Sigmoid colon (tissue), 7 donors: ENCODE measurements at places on chromosomes 7 and 10. TPM values are rescaled to one million over a fixed set of nuclear protein-coding genes. Genes with fewer than 3 reads are reported as not detected.
A peak's percentile ranks its signal among the peaks of the same experiment; 100 is the strongest.

- no peak for DNase-seq
- no peaks in the 10 kb centered on the region for H3K36me3 ChIP-seq
- no peak overlapping the region for H3K27ac ChIP-seq
- no peak overlapping the region for H3K4me3 ChIP-seq
- no peaks in the 10 kb centered on the region for H3K4me1 ChIP-seq
Measured at GRCh38 chr10:5364374-5364773, 392 bp upstream of the UCN3 start.

- DNase-seq, result no peak
- H3K27me3 ChIP-seq, result no peaks in the 10 kb centered on the region
- no peaks in the 10 kb centered on the region for H3K36me3 ChIP-seq
- H3K27ac ChIP-seq, result no peak overlapping the region
Measured at GRCh38 chr7:156898938-156899337, 6.0 kb upstream of the LMBR1 start.

- no peak overlapping the region for H3K4me3 ChIP-seq
- no peaks in the 10 kb centered on the region for H3K4me1 ChIP-seq
- no peaks in the 10 kb centered on the region for H3K27me3 ChIP-seq
- H3K27ac ChIP-seq, result no peak overlapping the region
- H3K36me3 ChIP-seq, result no peaks in the 10 kb centered on the region
Measured at GRCh38 chr7:72493850-72494661, 81.9 kb upstream of the CALN1 start.

GRCh38 chr7:4800487-4800886, 25.1 kb downstream of the AP5Z1 start:
- no peaks in the 10 kb centered on the region for H3K4me1 ChIP-seq
- no peaks in the 10 kb centered on the region for H3K36me3 ChIP-seq
- H3K4me3 ChIP-seq, result no peak overlapping the region
- peaks cover under 1% of the 10 kb centered on the region for H3K27me3 ChIP-seq

GRCh38 chr7:129642871-129643549, 31.5 kb downstream of the NRF1 start:
- H3K36me3 ChIP-seq, result no peaks in the 10 kb centered on the region
- no peak overlapping the region for H3K4me3 ChIP-seq
- H3K27ac ChIP-seq, result no peak overlapping the region
- H3K4me1 ChIP-seq, result peaks cover 13% of the 10 kb centered on the region
- DNase-seq, result no peak

- H3K27me3 ChIP-seq, result no peaks in the 10 kb centered on the region
- peak; percentile 74 for DNase-seq
- H3K4me3 ChIP-seq, result no peak overlapping the region
- no peaks in the 10 kb centered on the region for H3K36me3 ChIP-seq
Measured at GRCh38 chr10:33134011-33134751, 176.2 kb upstream of the ITGB1 start.

- no peak overlapping the region for H3K4me3 ChIP-seq
- H3K27ac ChIP-seq, result peak overlapping the region; percentile 73
- H3K4me1 ChIP-seq, result no peaks in the 10 kb centered on the region
- no peak for DNase-seq
- H3K27me3 ChIP-seq, result no peaks in the 10 kb centered on the region
Measured at GRCh38 chr10:132449051-132449810, 52.2 kb downstream of the PWWP2B start.

- H3K36me3 ChIP-seq, result no peaks in the 10 kb centered on the region
- no peak overlapping the region for H3K4me3 ChIP-seq
- H3K27me3 ChIP-seq, result no peaks in the 10 kb centered on the region
- no peaks in the 10 kb centered on the region for H3K4me1 ChIP-seq
- no peak for DNase-seq
Measured at GRCh38 chr10:24449321-24449740, 240.4 kb downstream of the KIAA1217 start.

DNA sequence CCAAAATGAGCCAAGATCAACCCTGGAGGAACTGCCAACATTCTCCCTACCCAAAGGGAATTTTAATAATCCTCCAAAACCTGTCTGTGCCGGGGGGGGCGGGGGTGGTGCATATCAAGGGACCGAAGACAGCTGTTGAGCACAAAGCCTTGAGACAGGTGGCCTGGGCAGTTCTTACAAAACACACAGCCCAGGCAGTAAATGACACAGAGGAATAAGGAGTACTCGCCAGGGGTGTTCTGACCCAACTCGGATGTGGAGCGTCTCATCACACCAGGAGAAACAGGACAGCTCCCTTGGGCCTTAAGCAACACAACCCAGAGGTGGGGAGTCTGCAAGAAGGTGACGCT, 35.6 kb downstream of the PLAC9 start:
- H3K4me3 ChIP-seq, result no peak overlapping the region
- DNase-seq, result peak; percentile 69
- H3K4me1 ChIP-seq, result no peaks in the 10 kb centered on the region
- H3K27me3 ChIP-seq, result no peaks in the 10 kb centered on the region
- no peak overlapping the region for H3K27ac ChIP-seq

FKBP6 gene
- polyA plus RNA-seq, result not detected

NAT16 gene
- not detected for polyA plus RNA-seq

ZNF25 gene
- 3.5 TPM for polyA plus RNA-seq
